Activated T-helper 17 cell treated with anti-CD3 and anti-CD28 coated beads, Interleukin-2, amount 50 U/mL, for 72 hours (primary cell): ENCODE measurements at places on chromosomes 7 and 10.

GRCh38 chr10:123395906-123396305 lies 241.7 kb downstream of the BUB3 start:
- no peak for ATAC-seq

DNA sequence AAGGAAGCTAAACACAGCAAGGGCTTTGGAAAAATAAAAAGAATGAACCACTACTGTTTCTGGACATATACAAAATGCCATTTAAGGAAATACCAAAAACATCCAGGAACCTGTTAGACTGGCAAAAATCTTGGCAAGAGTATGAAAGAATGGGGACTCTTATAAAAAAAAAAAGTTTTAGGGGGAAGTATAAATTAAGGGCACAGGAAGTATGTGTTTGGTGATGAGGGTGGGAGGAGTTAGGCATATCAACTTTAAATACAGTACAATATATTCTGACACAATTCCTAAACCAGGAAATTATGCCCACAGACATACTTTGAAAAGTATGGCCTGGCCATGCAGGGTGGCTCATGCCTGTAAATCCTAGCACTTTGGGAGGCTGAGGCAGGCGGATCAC lies 74.2 kb downstream of the WAPL start:
- ATAC-seq = no peak

GRCh38 chr7:17626235-17626634 lies 314.1 kb downstream of the SNX13 start:
- no peak for ATAC-seq

DNA sequence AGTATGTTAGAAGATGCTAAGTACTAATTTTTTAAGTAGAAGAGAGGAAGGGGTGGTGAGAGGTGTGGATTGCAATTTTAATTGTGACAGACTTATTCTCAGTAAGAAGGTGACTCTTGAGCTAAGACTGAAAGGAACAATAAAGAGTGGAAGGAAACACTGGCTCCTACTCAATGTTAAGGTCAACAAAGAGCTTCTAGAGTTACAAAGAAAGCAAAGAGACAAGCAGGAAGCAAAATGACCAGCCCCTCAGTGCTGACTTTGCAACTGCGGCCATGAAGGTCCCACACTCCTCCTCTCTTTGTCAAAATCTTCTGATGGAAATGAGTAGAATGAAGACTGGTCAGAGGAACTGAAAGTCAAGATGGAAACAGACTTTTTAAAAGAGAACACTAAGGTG lies 79.9 kb upstream of the FOXI2 start:
- no peak for ATAC-seq

DNA sequence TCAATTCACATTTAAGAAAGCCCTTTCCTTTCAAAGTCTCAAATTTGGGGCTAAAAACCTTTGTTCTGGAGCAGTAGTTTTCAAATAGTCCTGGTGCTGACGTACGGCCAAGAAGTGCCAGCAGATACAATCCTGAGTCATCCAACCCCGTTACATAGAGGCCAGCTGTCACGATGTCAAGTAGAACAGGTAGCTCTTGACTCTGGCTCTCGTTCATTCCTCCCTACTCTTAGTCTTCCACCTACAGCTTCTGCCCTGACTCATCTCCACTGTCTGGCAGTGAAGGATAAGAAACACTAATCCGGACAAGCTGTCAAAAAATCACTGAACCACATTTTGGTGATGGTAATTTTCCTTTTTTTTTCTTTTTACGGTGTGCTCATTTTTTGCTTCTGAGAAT lies 132.4 kb upstream of the PTN start:
- no peak for ATAC-seq

DNA sequence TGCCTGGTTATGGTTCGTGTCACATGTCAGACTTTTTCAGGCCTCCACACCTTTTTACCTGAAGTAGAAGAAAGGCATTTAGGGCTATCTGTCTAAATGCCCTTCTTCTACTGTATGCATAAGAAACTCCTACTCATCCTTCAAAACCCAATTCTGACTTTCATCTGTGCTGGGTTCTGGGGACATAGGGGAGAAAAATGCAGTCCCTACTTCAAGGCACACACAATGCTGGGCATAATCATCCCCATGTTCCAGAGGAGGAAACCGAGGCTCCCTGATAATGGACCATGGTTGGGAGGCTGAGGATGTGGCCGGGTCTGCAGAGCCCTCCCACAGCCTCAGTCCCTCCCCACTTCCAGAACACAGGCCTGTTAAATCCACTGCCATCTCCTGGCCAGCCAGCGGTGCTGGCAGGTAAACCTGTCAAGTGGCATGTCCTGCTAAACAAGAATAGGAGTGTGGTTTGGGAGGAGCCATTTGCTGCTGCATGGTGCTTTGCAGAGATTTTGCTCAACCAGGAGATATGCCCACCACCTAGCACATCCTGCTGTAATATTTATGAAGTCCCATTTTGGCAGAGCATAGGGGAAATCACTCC lies 32.0 kb downstream of the GRID1 start:
- no peak for ATAC-seq

DNA sequence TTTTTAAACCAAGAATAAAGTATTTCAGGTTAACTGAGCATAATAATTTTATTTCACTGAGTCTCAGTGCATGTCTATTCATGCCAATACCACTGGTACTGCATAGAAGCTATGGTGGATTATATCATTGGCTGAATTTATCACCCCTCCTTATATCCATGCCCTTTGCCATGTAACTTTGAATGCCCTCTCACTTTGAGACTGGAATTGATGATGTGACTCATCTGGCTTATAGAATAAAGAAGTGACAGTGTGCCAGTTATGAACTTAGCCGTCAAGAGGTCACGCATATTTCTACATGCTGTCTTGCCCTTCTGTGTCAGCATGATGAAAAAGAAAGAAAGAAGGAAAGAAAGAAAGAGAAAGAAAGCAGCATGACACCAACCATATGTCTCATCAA lies 20.7 kb upstream of the ABLIM1 start:
- ATAC-seq = no peak

DNA sequence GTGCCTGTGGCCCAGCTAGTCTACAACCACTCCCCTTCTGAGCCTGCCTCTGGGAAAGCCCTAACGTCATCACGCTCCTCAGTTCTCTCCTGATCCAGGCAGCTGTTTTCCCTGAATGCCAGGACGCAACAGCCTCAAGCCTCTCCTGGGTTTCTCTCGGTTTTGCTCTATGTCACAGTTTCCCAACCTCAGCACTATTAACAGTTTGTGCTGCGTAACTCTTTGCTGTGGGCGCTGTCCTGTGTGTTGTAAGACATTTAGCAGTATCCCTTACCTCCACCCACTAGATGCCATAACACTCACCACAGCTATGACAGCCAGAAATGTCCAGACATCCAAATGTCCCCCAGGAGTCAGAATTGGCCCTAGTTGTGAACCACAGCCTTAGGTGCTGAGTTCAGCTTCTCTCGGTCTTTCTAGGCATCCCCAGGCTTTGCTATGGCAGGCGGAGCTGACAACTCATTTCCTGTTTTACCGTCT lies 226.3 kb upstream of the NPVF start:
- ATAC-seq = peak; percentile 18

DNA sequence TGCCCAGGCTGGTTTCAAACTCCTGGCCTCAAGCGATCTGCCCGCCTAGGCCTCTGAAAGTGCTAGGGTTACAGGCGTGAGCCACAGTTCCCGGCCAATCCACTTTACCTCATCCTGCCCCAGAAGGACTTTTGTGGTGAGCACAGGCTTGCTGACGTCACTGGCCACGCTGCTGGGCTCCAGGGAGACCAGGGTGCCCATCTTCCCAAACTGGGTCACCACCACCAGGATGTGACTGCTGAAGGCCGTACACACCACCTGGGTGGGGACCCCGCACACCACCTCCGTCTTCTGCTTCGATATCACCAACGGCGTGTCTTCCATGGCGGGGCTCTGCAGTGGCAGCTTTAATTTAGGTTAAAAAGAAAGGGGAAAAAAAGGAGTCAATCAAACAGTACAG lies 816 bp downstream of the PSMG3 start:
- ATAC-seq = peak; percentile 55

DNA sequence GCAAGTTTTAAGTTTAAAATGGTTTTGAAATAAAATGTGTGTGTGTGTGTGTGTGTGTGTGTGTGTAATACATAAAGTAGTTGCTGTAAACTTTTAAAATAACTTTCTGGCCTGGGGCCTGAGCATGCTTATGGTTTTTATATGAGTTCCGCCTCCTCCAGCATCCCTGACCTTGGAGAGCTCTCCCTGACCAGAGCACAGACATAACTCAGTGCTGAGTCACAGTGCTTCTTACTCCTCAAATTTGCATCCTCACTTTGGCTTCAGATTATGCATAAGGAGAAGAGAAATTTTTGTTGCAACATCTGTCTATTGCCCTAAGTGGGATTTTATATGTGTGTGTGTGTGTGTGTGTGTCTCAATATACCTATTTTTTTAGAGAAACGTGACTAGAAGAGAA lies 200.8 kb downstream of the ELMO1 start:
- no peak for ATAC-seq

DNA sequence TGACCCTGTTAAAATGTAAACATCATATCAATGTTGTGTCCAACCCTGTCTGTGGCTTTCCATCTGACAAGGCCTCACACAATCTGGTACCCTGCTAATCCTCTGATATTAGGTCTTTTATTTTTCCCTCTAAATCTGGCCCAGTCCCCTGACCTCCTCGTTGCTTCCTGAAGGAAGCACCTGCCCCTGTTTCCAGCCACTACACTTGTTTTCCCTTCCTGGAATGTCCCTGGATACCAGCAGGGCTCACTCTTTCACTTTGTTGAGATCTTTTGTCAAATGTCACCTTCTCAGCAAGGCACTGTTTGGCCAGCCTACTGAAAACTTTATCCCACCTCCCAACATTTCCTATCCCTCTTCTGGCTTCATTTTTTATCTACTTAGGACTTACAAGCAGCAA lies 2.1 kb downstream of the SAMD9L start:
- ATAC-seq = no peak

- ATAC-seq = no peak
These were observed 36.6 kb downstream of the FAM53B start for GRCh38 chr10:124707551-124707950.

DNA sequence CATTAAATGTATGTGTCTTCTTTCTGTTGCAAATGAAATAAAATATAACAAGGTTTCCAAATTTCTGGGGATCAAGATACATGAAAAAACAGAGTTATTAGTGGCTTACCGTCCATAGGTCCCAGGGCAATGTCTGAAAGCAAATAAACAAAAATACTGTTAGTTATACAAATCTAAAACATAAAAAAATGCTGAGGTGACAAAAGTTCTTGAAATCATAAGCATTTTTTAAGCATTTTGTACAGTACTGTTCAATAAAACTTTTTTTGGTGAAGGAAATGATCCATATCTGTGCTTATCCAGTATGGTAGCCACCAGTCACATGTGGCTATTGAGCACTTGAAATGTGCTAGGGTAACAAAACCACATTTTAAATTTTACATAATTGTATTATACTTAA lies 158.6 kb upstream of the TARP start:
- no peak for ATAC-seq

- no peak for ATAC-seq
These were observed 85.0 kb upstream of the ZNF800 start for GRCh38 chr7:127477295-127478023.

DNA sequence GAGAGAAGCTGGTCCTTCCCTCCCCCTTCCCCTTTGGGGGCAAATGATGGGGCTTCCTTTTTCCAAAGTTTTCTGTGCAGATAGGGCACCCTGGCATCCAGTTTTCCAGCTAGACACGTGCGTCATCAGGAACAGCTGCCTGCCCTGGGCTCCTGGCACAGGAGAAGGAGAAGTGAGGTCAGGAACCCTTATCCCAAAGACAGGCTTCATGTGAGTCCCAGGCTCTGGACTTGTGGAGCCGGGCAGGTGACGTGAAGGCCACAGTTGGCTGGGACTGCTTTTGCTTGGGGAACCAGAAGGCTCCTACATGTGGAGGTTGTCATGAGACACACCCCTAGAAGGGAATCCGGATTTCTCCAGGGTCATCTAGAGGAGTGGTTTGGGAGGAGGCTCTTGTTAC lies 66.5 kb downstream of the RBM20 start:
- ATAC-seq = no peak

DNA sequence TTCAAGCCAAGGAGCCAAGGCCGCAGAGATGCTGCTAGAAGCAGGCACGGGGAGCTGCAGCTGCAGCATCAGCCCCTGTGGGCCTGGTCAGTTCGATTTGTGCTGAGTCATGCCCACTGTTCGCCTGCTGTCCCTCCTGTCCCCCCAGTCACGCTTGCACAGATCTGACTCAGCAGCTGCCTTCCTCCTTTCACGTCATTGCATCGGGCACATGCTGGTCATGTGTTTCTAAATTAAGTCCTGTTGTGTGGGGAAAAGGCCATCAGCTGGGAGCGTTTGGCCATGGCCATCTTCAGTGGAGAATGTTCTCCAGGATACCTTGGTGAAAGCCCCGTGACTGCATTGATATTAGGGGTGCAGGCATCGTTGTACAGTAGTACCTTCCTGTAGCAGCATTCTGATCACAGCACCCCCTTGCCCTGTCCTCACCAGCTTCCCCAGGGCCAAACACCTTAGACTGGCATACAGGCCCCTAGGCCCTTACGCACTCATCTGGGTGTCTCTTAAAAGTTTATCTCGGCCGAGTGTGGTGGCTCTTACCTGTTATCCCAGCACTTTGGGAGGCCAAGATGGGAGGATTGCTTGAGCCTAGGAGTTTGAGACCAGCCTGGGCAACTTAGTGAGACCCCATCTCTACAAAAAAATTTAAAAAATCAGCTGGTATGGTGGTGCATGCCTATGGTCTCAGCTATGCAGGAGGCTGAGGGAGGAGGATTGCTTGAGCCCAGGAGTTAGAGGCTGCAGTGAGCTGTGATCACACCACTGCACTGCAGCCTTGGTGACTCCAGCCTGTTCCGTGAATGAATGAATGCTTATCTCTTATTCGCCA lies 23.2 kb downstream of the POR start:
- no peak for ATAC-seq

DNA sequence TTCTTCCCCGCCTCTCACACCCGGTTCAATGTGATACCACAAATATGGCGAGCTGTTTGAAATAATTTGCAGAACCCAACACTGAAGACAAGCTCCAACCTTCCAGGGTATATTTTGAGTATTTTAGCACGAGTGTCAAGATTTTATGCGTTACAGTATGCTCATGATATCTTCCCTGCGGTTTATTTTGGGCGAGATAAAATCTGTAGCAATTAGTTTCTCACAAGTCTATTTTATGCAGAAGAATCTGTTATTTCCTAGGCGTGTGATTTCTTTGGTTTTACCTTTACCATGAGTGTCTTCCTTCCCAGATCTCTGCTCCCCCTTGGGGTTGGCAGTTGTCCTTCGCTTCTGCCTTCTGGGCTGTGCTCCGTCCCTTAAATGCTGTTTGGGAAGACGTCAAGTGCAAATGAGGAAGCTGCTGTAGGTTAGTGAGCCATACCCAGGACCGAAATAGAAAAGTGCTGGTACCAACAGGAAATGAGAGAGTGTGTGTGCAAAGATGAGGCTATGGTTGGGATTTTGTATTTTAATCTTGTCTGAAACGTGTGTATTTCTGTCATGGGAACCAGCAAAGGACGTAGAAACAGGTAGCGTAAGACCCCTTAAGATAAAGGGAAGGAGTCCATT lies 299.8 kb downstream of the KLF6 start:
- no peak for ATAC-seq

- ATAC-seq = no peak
These were observed 146.8 kb downstream of the CYP26A1 start for GRCh38 chr10:93220296-93221170.
